Amniotic stem cell (primary cell): ENCODE measurements at places on chromosomes 1 and 21.

- DNase-seq: no peak
These were observed 34.2 kb downstream of the HIVEP3 start for GRCh38 chr1:41884256-41885230.

- DNase-seq: no peak
These were observed 497.1 kb downstream of the AJAP1 start for GRCh38 chr1:5151511-5151910.

- no peak for DNase-seq
These were observed 85.6 kb upstream of the FMN2 start for GRCh38 chr1:240005997-240006650.

- no peak for DNase-seq
These were observed 4.5 kb downstream of the MMEL1 start for GRCh38 chr1:2628191-2628932.

- DNase-seq: no peak
These were observed 52.4 kb downstream of the SAMSN1 start for GRCh38 chr21:14493731-14494130.
